ENCODE measurements at places on chromosomes 7 and 10. TPM values are rescaled to one million over a fixed set of nuclear protein-coding genes. Genes with fewer than 3 reads are reported as not detected.

Gene ZKSCAN5
- total RNA-seq = 11.9 TPM

DNA sequence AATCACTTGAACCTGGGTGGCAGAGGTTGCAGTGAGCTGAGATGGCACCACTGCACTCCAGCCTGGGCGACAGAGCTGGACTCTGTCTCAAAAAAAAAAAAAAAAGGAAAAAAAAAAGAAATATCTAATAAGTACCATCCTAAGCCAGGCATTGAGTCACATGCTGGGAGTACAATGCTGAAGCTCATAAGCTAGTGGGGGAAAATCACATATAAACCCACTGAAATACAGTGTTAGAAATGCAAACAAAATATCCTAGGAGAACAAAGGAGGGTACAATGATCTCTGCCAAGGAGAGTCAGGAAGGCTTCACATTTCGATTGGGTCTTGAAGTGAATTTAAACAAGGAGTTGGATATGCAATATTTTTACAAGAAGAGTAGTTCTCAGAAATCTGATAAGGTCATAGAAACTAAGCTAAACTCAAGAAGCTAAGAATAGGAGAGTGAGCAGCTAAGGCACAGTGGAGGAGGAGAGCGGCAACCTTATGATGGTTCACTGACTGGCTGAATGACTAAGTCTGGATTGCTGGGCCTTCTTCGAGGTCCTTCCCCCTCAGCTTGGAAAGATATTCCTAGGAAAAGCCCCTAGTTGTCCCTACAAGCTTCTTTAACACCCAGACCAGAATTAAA, 115.5 kb downstream of the PHTF2 start:
- DNase-seq = no peak

GRCh38 chr7:47473499-47474210, 108.3 kb downstream of the TNS3 start:
- no peak for DNase-seq

DNA sequence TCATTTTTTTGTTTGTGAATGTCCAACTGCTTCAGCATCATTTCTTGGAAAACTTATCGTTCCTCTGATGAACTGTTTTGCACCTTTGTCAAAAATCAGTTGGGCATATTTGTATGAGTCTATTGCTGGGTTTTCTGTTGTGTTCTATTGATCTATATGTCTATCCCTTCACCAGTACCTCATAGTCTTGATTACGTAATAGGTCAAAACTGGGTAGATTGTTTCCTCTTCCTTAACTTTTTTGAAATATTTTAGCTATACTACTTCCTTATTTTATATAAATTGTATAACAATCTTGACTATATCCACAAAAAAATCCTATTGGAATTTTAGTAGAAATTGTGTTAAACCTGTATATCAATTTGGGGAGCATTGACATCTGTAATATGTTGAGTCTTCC, 104.1 kb upstream of the PALS2 start:
- no peak for DNase-seq

DNA sequence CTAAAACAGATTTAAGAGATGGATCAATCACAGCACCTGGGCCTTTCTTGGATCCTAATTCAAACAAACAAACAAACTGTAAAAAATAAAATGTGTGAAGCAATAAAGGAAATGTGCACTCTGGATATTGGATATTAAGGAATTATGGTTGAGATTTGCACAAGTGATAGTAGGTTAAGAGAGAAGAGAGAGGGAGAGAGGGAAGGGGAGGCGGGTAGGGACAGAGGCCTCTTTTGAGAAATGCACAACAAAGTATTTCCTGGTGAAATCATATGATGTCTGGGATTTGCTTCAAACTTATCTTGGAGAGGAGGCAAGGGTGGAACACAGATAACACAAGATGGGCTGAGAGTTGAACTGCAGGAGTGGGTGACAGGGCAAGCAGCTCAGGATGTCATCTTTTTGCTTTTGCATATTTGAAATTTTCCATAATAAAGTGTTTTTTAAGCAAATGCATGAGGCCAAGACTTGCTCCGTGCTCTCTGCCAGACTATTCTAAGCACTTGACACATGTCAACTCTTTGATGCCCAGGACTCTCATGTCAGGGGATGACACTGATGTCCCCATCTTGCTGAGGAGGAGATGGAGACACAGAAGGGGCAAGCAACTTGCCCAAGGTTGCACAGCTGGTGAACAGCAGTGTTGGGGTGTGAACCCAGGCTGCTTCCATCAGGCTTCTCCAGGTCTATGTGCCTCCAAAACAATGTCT, 9.1 kb upstream of the AEBP1 start:
- no peak for DNase-seq

- no peak for DNase-seq
Observed at GRCh38 chr10:49837051-49837478, 74.9 kb upstream of the OGDHL start.

DNA sequence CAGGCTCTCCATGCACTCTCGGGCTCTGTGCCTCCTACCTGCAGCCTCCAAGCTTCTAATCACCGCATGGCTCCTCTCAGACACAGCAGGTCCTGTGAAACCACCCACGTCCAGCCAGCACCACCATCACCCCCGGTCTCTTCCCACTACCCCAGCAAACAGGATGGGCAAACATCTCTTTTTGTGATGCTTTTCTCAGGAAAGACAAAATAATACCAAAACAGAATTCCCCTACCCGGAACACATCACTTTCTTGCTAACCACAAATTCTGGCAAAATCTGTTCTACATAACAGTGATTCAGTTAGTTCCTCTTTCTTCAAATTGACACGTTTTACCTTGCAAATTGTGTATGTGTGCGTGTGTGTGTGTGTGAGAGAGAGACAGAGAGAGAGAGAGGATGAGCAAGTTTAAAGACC, 6.5 kb downstream of the SNX8 start:
- no peak for DNase-seq

GRCh38 chr7:127667017-127667670, 15.2 kb downstream of the SND1 start:
- DNase-seq = peak; percentile 66

DNA sequence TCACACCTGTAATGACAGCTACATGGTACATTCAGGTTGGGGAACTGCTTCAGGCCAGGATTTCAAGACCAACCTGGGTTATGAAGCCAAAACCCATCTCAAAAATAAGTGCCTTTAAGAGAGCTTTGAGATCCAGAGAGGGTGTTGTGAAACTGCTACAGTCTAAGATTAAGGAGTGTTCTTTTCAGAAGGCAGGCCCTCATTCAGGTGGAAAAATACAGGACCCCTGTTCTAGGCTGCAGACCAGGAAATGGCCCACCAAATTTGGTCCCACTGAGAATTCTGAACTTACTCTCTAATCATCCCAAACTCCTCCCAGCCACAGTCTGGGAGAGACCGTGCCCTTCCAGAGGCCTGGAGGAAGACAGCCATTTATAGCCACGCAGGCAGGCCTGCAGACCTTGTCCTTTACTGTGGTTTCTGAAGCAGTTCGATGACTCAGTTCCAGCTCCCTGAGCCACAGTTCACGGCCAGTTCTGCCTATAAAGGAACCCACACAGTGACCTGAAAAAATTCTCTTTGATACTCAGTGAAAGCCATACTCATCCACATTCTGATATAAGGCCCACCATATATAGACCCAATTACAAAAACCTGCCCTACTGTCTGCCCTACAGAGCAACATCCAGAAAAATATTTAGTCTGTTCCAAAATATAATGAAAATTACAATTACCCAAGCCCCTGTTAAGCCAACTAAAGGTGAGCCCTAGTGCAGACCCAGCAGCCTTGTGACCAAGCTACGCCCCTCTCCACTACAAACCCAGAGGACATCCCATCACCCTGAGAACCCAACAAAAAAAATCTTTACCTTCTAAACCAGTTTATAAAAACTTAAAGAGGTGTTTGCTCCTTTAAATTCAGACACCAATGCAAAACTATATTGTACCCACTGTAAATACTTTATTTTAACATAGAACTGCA, 21.2 kb downstream of the ZNF680 start:
- DNase-seq = peak; percentile 77
